ENCODE measurements at places on chromosomes 1 and 21.

- DNase-seq, result no peak
Observed at GRCh38 chr1:59015708-59016107, 231.9 kb upstream of the JUN start.

- no peak for DNase-seq
Observed at GRCh38 chr1:61450872-61451571, 273.9 kb downstream of the TM2D1 start.

- no peak for DNase-seq
Observed at GRCh38 chr1:78759881-78760280, 110.2 kb downstream of the IFI44 start.

GRCh38 chr1:2574350-2574749 lies 12.2 kb upstream of the PRXL2B start:
- DNase-seq, result no peak

GRCh38 chr1:118254491-118255425 lies 69.7 kb upstream of the SPAG17 start:
- no peak for DNase-seq
